ENCODE measurements at places on chromosomes 7 and 10. TPM values are rescaled to one million over a fixed set of nuclear protein-coding genes. Genes with fewer than 3 reads are reported as not detected.

BICC1 gene
- 12.1 TPM for total RNA-seq

LLCFC1 gene
- not detected for total RNA-seq

LMTK2 gene
- 6.4 TPM for total RNA-seq

SFTPA1 gene
- total RNA-seq = not detected

SLC39A12 gene
- total RNA-seq = not detected

KLF14 gene
- not detected for total RNA-seq

ANKRD30A gene
- total RNA-seq = not detected

BMPR1A gene
- total RNA-seq = 14.5 TPM

ACSM6 gene
- not detected for total RNA-seq

IFIT1B gene
- total RNA-seq = not detected

AEBP1 gene
- 31.1 TPM for total RNA-seq

Measured in bronchus fibroblast of lung (primary cell).